ENCODE measurements at places on chromosomes 16 and 17.

GRCh38 chr16:79211586-79211985, 389.0 kb downstream of the MAF start:
- DNase-seq, result no peak

DNA sequence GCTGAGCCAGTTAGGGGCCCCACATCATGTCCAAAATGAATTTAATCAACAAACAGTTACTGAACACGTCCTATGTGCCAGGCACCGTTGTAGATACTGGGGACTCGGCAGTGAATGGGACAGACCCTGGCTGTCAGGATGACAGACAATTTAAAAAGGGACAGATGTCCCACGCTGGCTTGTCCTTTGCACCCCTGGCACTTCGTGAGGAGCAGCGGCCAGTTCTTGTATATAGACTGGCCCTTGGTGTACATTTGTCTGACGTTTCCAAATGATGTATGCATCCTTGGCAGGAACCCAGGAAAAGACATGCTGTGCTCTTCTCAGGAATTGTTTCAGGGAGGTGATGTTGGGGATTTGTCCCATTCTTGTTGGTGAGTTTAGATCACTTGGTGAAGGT, 21.1 kb downstream of the IL4R start:
- no peak for DNase-seq

- peak; percentile 10 for DNase-seq
These were observed 6.5 kb upstream of the ABR start for GRCh38 chr17:1186214-1186820.

GRCh38 chr17:74201250-74201649, 2.2 kb upstream of the RPL38 start:
- no peak for DNase-seq

GRCh38 chr16:74035816-74036215, 260.8 kb upstream of the PSMD7 start:
- DNase-seq, result no peak

GRCh38 chr16:82091241-82091640, 56.2 kb downstream of the HSD17B2 start:
- no peak for DNase-seq

- no peak for DNase-seq
These were observed 34.9 kb downstream of the ARHGAP17 start for GRCh38 chr16:24980077-24980793.

GRCh38 chr16:1335211-1335971, 1.9 kb downstream of the BAIAP3 start:
- no peak for DNase-seq

GRCh38 chr16:1494129-1494640, 1.0 kb downstream of the TELO2 start:
- peak; percentile 46 for DNase-seq

All from RCC 7860 (cell line).